ENCODE measurements at places on chromosomes 6 and 20.
A peak's percentile ranks its signal among the peaks of the same experiment; 100 is the strongest.

DNA sequence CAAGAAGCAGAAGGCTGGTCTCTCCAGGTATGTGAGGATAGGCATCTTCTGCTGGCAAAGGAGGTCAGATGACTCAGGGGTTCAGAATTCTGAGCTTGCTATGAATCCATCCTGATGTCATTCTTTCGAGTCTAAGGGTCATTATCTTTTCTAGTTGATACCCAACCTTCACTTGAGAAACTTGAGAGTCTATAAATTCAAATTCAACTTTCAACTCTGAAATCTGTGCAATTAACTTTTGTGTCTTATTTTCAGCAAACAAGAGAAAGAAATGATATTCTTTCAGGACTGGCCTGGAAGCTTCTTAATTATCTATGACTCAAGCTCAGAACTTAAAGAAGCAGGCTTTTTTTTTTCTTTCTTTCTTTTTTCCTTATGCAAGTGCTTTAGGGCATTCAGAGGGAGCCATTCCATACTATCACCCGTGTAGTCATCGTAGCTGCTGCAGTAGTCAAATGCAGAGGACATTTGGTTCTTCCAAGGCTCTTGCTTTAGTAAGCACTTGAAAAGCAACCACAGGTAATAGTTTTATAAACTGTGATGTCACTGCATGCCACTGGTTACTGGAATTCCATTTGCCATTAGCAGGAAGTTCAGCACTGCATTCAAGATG is 93.0 kb downstream of the ADTRP start:
- DNase-seq = no peak

DNA sequence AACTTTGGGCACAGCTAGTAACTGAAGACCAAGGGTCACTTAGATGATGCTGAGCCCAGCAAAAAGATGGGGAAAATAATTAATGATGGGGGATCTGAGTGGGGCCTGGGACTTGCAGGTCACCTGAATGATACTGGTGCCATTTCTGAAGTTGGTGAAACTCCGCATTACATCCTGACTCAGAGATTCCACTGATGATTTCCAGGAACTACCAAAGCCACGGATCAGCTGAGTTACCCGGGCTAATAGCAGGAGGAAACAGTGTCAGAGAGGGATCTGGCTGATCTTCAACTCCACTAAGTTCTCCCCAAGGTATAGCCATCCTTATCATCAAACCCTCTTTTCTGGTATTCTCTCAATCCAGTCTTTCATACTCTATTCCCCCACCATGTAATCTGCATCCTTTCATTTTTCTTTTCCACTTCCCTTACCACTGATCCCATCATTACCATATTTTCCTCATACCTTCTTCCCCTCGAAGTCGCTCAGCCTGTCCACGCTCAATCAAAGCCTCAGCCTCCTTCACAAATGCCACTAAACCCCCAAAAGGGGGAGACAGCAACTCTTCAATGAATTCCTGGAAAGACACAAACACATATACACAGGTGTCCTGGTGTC is 20.2 kb downstream of the VPS52 start:
- no peak for DNase-seq

DNA sequence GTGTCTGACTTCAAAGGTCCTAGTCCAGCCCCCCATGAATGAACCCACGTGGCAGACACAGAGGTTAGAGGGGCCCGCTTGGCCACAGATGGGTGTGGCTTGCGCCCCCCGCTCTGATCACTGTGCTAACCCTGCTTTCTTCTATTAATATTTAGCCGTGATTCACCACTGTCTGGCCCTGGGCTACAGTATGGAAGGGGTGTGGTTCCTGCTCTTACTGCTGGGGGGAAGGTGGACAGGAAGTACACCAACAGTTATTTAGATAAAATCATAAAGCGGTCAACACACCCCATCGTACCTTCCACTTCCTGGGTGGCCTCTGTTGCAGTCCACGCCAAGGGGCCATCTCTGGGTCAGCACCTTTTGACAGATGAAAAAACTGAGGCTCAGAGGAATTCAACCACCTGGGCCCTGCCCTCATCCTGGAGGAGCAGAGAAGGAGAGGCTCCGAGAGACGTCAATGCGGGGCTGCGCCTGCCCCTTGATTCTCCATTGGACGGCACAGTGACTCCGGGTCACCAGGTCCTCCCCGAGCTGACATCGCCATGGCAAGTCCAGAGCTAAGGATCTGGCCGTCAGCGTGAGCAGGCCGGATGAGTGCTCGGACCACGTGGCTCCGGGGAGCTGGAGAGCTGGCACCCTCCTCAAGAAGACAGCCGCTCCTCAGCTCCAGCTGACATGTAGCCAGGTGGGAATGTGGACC is 206.3 kb downstream of the PREX1 start:
- DNase-seq = no peak

DNA sequence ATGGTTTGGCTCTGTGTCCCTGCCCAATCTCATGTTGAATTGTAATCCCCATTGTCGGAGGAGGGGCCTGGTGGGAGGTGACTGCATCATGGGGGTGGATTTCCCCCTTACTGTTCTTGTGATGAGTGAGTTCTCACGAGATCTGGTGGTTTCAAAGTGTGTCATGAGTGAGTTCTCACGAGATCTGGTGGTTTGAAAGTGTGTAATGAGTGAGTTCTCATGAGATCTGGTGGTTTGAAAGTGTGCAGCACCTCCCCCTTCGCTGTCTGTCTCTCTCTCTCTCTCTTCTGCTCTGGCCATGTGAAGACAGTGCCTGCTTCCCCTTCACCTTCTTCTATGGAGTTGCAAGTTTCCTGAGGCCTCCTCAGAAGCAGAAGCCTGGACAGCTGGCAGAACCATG is 87.6 kb downstream of the MYLK4 start:
- DNase-seq = no peak

- peak; percentile 9 for DNase-seq
These were observed 116.9 kb downstream of the SLX4IP start for GRCh38 chr20:10551732-10552724.

DNA sequence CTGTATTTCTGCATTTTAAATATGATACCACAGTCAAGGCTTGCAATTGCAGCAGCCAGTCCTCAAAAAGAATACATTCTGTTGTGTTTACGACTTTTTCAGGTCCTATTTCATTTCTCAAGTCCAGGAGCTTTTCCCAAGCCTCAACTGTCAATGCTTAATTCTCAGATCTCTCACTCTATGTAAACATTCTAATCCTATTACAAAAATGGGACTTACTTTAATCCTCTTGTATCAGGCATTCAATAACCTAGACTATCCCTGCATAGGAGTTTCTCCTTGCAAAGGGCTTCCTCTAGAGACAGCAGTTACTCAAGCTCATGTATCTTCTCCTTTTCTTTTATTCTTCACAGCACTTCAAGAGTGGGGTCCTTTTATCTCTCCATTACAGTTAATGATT is 1293.0 kb downstream of the GRIK2 start:
- DNase-seq = no peak

DNA sequence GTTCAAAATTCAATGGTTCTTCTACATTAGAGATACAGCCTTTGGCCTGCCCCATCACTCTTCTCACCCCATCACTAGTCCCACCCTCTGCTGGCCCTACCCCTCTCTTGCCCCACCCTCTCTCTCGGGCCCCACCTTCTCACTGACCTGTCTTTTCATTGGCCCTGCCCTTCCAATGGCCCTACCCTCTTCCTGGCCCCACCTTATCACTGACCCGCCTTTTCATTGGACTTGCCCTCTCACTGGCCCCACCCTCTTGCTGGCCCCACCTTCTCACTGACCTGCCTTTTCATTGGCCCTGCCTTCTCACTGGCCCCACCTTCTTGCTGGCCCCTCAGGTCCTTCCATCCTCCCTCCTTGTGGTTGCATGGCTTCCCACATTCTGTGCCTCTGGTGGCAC is 107.2 kb upstream of the PLEKHG1 start:
- no peak for DNase-seq

DNA sequence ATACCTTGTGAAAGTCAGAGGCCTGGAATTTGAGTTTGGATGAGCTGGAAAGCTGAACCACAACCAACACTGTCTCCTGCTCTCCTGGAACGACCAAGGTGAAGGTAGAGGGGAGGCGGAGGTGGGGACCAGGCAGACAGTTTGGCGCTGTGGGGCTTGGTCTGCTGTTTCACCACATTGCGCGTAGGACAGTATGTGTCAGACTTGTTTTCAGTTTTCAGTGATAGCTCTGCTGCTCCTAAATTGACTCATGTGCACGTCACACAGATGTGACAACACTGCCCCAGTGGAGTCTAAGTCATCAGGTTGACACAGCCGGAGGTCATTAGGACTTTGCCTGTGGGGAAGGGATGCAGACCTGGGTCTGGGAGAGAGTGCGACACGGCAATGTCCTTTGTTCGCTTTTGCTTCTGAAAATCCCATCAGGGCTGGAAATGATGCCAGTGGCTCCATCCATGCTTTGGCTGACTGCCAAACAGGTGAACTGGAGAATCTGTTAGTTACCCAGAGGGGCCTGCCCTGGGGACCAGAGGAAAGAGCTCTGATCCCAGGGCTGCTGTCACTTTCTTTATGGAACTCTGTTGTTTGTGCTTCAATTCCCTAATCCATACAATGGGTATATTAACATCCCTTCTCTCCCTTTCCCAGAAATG is 255.5 kb downstream of the CDC5L start:
- no peak for DNase-seq

- no peak for DNase-seq
These were observed 25.7 kb upstream of the SAYSD1 start for GRCh38 chr6:39140556-39141167.

Data from globus pallidus (tissue), 1 donor.